ENCODE measurements at places on chromosomes 7 and 10.

DNA sequence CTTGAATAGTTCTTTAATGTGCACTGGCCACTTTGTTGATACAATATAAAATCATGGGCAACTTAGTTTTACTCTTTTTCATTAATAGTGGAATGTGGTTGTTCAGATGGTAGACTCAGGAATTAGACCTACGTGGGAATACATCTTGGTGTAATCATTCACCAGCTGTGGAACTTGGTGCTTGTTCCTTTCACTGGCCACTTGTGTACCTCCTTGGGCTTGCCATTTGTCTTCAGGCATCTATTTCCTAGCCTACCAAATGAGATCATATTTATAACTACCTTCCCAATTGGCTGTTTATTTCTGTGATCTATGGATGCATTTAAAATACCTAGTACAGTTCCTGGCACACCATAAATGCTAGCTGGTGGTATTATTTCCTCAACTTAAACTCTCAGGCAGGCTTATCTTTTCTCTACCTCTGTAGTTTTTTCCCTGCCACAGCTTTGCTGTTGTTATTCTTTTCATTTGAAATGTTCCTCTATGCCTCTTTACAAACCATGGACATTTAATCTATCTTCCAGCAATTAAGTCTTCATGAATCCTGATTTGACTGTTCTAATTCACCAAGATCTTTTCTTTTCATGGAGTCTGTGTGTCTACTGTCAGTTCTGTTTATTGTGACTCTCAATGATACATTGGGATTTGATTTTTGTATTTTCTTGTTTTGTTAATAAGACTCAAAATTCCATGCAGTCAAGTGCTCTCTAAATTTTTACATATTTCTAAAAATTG lies 113.0 kb downstream of the ADAM22 start:
- DNase-seq = no peak

DNA sequence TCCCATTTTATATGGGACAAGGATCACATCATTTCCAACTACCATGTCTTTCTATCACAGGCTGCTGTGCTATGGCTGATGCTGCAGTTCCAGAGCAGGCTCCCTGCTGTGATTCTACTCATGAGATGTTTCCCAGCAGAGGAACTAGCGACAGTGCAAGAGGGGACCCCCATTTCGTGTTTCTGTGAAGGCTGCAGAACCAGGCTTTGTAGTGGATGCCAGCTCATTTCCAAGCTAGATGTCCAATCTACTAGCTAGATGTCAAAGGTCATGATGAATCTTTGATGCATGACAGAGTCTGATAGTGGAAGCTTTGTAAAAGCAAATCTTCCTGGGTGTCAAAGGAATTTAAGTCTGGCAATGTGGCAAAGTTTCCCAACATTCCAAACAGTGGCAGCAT lies 21.2 kb upstream of the MYO3A start:
- no peak for DNase-seq

GRCh38 chr7:67654642-67655041 lies 658.0 kb downstream of the TYW1 start:
- DNase-seq = no peak

DNA sequence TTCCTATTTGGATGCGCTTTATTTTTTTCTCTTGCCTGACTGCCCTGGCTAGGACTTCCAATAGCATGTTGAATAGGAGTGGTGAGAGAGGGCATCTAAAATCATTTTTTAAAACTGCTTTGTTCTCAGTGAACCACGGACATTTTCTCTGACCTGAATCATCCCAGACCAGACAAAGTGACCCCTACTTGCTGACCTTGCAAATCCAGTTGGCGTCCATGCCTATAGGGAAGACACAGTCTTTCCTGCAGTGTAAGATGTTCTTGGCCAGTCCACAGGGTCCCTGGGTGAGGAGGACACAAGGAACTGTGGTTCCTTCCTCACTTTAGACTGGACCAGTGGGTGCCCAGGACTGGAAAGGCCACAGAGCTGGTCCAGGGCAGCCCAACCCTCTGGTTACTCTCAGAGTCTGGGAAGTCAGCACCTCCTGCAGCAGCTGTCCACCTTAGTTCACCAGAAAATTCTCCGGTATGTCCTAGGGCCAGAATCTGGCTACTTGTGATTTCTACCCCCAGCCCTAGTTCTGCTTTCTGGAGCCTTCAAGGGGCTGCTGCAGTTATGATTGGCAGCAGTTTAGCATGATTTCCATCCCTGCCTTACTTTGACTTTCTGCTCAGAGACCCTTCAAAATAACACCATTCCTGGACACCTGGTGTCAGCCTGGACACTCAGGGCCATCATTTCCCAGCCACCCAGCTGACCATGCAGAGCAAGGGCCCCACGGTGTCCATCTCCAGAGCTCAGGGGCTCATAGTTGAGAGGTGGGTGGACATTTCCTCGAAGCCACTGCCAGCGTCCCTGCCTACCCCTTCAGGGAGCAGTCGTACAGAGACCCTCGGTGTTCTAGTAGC lies 19.3 kb downstream of the VIPR2 start:
- DNase-seq = no peak

DNA sequence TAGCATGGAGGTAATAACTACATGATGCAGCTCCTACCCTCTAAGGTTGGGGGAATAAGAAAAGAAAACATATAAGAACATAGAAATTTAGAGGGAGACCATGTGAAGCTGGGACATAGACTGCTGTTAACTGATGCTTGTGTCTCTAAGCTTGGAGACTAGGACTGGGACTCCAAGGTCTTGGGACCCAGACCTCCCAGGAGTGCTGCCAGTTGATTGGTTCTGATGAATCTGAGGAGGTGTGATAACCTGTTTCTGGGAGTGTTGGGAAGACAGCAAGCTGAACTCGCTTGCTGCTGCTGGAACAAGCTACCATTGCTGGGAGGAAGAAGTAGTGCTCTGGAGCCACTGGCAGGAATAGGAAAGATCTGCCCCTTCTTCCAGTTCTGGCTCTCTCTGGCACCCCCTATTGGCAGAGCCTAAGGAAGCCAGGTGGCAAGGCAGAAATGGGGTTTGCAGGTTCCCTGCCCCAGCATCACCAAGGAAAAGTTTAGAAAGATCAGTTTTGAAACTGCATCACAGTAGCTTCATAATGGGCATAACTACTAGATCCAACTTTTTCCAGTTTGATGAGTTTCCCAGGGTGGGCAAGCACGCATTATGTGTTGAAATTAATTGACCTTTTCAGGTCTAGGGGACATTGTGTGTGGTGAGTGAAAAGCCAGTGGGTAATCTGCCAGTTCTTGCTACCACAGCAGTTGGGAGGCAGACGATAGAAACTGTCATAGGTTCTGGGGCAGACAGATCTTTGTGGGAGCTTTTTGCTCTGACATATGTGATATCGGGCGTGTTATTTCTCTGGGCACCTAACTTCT lies 140.7 kb downstream of the SND1 start:
- no peak for DNase-seq

DNA sequence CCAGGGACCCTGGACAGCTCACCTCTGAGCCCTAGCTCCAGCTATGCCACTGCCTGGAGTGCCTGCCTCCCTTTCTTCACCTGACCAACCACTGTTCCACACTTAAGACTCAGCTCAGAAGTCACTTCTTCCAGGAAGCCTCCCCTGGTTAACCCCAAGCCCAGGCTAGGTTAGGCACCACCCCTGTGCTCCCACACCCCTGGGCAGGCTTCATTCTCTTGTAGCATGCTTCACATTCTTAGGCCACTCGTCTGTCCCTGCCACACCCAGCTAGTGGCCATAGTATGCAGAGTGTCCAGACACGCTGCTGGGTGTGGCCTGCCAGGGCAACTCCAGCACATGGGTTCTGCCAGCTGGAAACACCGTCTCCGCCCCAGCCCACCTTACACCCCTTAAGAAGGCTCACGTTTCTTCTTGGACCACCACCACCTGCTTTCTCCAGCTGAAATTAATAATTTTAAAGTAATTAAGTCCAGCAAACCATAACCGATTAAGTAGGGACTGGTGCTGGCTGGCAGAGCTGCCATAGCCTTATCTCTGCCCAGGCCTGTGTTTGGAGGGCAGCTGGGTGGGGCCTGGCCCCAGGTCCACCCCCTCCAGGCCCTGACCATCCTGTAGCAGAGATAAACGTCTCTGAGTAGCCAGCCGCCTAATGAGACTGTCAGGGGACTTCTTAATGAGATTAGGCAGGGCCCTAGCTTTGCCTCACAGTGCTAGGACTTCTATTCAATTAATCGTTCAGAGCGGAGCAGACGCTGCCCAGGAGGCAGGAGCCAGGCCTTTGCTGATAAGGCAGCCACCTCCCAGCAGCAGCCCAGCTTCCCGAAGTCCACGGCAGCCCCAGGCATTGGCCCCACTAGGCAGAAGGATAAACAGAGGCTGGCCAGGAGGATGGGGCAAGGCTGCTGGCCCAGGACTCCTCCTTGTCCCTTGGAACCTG lies 20.5 kb downstream of the GRID1 start:
- DNase-seq = no peak

DNA sequence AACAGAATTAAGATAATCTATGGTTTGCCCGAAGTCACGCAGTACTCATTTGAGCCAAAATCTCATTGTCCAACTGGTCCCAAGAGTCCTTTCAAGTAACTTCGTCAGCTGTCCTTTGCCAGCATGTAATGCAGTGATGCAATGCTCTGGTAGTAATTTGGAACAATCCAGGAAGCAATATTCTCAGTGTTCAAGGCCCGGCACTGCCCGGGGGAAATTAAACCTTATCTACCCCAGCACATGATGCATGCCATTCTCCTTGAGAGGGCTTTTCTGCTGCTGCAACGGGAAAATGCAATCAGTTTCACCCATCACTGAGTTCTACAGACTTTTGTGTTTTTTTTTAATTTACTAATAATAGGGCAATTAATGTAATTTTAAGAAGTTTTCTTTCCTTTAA lies 77.6 kb upstream of the NME8 start:
- no peak for DNase-seq

DNA sequence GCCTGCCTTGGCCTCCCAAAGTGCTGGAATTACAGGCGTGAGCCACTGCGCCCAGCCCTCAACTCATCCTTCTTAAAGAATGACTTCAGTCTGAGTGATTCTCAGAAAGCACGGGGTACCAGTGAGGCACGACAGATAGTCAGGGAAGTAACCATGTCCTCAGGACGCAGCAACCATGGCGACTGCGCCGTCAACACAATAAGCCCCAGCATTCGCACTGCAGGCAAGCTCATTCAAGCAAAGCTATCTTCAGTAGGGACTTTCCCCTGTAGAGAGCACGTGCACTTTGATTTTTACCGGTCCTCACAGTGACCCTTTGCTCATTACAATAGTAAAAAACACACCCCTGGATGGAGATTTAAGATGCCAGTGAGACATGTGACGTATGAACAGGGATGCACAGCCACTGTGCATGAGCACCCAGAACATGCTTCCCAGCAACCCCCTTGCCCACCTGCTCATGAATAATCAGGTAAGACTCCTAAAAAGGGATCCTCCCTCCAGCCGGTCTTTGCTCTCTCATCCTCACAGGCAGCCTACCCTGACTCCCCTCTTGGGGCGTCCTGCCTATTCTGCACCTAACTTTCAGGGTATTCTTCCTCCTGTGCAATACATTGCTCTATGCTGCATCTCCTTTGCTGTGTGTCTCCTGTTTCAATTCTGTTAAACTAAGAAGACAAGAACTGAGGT lies 9.1 kb downstream of the WDR86 start:
- no peak for DNase-seq

- DNase-seq = no peak
Measured at GRCh38 chr7:137975221-137975620, 26.7 kb downstream of the CREB3L2 start.

- DNase-seq = no peak
Measured at GRCh38 chr10:130392031-130392430, 255.8 kb downstream of the GLRX3 start.

GRCh38 chr10:96360766-96361165 lies 2.0 kb upstream of the OPALIN start:
- no peak for DNase-seq

DNA sequence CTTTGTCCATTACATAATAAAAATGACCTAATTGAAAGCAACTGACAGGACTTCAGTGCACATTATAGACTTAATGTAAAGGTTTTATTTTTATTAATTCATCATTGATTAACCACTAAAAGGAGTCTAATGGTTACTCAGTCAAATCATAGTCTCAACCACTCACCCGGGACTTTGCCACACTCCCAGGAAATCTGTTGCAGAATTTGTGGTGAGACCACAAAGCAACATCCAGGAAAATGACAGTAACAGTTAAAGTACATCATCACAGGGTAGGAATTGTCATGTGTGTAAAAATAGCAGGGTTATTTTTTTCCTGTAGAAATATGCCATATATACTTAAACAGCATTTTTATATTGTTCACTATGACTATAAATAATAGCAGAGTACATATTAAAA lies 6.3 kb upstream of the HGF start:
- DNase-seq = no peak

DNA sequence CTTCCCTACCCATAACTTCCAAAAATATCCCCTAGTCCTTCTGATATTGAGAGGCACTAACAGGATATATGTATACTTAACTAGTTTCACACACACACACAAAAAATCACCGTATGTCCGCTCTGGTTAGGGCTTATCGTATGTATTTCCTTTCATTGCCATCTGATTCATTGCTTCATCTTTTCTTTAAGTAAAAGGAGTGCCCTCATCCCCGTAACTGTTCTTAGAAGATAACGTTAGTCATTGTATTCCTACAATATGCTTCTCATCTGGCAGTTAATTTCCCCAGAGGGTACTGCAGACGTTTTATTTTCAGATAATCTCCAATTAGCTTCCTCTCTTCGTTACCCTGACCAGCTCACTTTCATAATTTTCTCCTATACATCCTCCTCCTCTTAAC lies 37.3 kb downstream of the NRCAM start:
- peak; percentile 23 for DNase-seq

DNA sequence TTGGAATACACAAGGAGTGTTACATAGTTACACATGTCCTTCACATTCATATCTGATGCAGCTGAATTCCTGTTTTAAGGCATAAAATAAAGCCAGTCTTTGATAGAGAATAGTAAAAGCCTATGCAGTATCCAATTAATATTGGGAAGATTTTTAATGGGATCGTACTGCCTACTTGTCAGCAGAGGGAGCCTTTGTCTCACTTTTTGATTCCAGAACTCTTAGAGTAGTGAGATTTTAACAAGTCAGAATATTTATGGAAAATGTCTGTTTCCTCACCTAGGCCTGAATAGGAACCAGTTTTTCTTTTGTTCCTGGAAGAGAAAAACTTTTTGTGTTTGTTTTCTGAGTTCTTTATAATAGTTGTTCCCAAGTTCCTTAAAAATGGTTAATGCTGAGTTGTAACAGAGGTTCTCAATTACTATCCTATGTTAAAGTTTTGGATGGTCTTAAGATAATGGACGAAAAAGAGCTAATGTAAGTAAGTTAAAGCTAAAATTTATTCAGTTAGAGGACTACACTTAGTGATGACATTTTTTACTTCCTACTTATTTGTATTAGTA lies 114.0 kb downstream of the BBS9 start:
- peak; percentile 84 for DNase-seq

GRCh38 chr10:60914690-60915141 lies 29.3 kb downstream of the RHOBTB1 start:
- DNase-seq = peak; percentile 38

DNA sequence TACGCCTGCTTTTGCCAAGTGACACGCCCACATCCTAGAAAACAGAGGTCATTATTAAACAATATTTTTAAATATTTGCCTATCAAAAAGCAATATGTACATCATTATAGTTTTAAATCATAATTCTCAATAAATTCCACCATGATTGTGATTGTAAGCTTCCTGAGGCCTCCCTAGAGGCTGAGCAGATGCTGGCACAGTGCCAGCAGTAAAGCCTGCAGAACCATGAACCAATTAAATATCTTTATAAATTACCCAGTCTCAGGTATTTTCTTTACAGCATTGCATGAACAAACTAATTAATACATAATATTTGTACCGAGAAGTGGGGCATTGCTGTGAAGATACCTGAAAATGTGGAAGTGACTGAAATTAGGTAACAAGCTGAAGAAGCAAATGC lies 174.7 kb upstream of the TMEM196 start:
- DNase-seq = no peak

All from lung microvascular endothelial cell (primary cell).